ENCODE measurements at places on chromosomes 4 and X.
A peak's percentile ranks its signal among the peaks of the same experiment; 100 is the strongest.

DNA sequence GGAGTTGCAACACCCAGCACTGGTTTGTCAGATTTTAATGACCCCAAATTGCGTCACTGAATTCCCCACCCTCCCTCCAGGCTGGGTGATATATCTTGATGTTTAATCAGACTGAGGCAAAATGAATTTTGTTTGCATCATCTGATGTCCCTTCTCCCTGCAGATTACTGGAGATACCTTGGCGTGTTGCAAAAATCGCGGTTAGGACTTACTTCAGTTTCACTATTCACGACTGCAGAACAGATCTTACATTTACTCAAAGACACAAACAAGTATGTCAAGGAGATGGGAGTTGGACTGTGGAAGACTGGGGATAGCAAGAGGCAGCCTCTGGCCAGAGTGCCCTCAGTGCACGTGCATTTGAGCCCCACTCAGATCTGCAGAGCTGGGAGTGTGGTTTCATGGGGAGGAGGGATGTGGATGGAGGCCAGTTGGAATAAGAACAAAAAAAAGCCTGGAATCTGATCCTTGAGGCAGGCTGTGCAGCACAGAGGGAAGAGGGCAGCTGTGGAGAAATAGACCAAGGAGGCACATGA, 92.2 kb upstream of the MTM1 start:
- no peaks in the 10 kb centered on the region for H3K4me1 ChIP-seq
- no peak overlapping the region for H3K4me3 ChIP-seq
- H3K27me3 ChIP-seq = no peaks in the 10 kb centered on the region
- no peak overlapping the region for H3K27ac ChIP-seq
- no peaks in the 10 kb centered on the region for H3K36me3 ChIP-seq

DNA sequence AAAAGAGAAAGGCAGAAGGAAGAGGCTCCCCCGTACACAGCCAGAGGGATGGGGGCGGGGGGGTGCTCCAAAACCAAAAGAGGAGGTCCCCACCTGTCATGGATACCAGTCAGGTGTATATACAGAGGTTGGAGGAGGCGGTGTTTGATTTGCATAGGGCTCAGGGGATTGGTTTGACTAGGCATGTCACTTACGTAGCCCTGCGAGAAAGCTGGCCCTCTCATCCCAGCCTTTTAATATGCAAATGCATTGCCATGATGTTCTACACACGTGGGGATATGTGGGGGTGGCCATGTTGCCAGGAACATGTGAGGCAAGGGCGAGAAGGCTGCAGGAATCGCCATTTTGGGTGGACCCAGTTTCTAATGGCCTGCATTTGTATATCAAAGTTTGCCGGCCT, 38.6 kb downstream of the TMEM150C start:
- no peak overlapping the region for H3K4me3 ChIP-seq
- H3K27ac ChIP-seq = no peak overlapping the region
- peaks cover 12% of the 10 kb centered on the region for H3K4me1 ChIP-seq
- no peaks in the 10 kb centered on the region for H3K27me3 ChIP-seq

GRCh38 chr4:152938237-152938947, 2.3 kb downstream of the FHDC1 start:
- no peak for DNase-seq
- peak overlapping the region; percentile 79 for H3K4me3 ChIP-seq
- no peak overlapping the region for H3K27ac ChIP-seq

DNA sequence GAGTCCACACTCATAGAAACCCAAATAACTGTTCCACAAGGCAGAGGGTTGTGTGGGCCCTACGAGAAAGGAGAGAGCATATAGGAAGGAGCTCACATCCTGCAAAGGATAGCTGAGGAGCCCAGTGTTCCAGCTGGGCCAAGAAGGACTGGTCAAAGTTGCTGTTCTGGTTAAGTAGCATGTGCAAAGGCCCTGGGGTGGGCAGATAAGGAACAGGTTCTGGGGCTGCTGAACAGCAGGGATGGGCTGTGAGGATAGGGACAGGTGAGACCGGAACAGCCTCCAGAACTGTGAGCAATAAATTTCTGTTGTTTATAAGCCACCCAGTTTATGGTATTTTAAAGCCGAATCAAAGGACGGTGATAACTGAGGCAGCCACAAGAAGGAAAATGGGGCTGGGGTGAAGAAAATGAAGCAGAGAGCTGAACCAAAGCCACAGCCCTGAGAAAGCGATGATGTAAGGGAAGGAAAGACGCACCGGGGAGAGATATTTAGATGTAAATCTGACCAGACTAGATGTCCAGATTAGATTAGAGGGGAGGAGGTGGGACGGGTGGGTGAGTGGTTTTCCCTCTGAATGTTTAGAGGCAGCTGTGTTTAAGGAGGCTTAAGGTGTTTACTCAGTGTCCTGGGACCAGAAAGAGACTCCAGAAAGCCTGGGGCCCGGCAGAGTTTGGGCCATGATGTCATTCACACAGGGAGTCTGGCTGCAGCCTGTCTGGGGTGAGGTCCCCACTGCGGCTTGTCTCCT, 180.8 kb upstream of the BCOR start:
- no peaks in the 10 kb centered on the region for H3K36me3 ChIP-seq
- no peak overlapping the region for H3K4me3 ChIP-seq
- H3K27ac ChIP-seq = no peak overlapping the region

GRCh38 chr4:1596393-1596792, 87.7 kb downstream of the FAM53A start:
- no peaks in the 10 kb centered on the region for H3K27me3 ChIP-seq
- DNase-seq = no peak
- no peak overlapping the region for H3K4me3 ChIP-seq

DNA sequence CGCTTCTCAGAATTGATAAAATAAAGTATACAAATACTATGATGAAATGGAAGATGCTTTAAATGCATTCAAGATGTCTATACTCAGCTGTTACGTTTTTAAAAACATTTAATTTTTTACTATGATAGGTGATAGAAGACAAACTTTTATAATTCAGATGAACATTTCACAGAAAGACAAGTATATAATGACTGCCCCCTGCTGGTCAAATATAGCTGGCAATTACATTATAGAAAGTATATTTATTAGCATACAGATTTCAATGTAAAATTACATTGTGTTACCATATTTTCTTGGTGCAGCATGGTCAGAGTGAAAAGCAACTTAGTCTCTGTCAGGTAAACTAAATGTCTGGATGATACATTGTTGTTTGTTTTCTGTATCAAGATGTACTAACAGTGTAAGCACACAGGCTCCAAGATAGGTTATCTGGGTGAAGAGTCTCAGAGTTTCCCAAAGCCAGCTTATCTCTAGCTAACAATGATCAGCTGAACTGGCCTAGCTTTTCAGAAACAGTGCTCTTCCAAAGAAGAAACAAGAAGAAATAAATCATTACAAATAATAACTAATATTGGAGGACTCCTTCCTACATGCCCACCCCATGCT, 54.1 kb downstream of the SRPX start:
- H3K27ac ChIP-seq = no peak overlapping the region

- no peaks in the 10 kb centered on the region for H3K36me3 ChIP-seq
- H3K4me1 ChIP-seq = peaks cover 22% of the 10 kb centered on the region
- no peaks in the 10 kb centered on the region for H3K27me3 ChIP-seq
- DNase-seq = no peak
- H3K4me3 ChIP-seq = no peak overlapping the region
Observed at GRCh38 chr4:84413976-84414375, 85.1 kb downstream of the NKX6-1 start.

- H3K27me3 ChIP-seq = no peaks in the 10 kb centered on the region
- no peak overlapping the region for H3K27ac ChIP-seq
- peak; percentile 1 for DNase-seq
- H3K4me1 ChIP-seq = peaks cover 18% of the 10 kb centered on the region
- H3K4me3 ChIP-seq = no peak overlapping the region
Observed at GRCh38 chr4:623914-624566, 1.3 kb upstream of the PDE6B start.

DNA sequence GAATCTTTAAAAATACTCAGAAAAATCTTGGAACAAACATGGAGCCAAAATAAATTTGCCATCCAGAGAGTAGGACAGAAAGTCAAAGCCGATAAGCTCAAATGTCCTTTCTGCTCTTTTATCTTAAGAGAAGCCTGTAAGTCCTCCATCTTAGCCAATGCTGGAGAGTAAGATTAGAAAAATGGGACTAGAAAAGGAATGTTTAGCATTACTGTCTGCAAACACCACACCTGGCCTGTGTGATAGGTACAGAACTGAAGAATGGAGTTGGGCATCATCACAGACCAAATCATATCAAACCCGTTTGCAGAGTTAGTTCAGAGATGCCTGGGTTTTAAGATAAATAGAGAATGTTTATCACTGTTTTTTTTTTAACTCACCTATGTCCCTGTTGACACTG, 10.5 kb upstream of the SLC39A8 start:
- H3K36me3 ChIP-seq = no peaks in the 10 kb centered on the region
- no peak overlapping the region for H3K27ac ChIP-seq

DNA sequence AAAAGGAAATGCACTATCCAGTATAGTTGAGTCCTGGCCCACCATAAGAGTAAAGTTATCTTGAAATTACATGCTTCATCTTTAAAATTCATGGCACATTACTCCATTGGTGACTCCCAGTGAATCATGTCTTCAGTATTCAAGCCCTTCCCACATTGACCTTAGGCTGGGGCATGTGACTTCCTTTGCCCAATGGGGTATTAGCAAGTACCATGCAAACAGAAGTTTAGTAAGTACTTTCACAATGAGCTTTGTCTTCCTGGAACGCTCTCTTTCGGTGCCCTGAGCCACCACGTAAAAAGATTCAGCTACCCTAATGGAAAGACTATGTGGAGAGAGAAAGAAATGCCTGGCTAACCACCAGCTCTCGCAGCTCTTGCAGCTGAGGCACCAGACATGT, 235.4 kb downstream of the HNRNPD start:
- no peaks in the 10 kb centered on the region for H3K27me3 ChIP-seq
- H3K4me3 ChIP-seq = no peak overlapping the region
- H3K4me1 ChIP-seq = no peaks in the 10 kb centered on the region

DNA sequence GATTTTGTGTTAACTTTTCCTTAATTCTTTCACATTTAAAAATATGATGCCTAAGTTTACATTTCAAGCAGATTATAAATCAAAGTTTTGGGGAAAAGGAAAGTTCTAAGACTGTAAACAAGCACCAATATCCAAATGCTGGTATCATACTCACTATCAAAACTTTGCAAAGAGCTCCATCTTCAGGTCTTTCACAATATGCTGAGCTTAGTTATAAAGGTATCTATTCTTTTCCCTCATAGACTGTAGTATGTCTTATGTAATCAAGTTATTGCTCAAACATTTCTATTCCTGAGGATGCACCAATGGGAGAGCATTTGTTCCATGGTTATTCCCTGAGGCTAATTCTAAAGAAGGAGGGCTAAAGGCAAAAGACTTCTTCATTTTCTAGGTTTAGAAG, 207.9 kb upstream of the FAM241A start:
- H3K27me3 ChIP-seq = no peaks in the 10 kb centered on the region
- no peak overlapping the region for H3K4me3 ChIP-seq
- DNase-seq = peak; percentile 13
- H3K27ac ChIP-seq = no peak overlapping the region
- H3K4me1 ChIP-seq = peaks cover 12% of the 10 kb centered on the region
- H3K36me3 ChIP-seq = no peaks in the 10 kb centered on the region

- no peaks in the 10 kb centered on the region for H3K27me3 ChIP-seq
- H3K4me1 ChIP-seq = no peaks in the 10 kb centered on the region
- H3K4me3 ChIP-seq = no peak overlapping the region
Observed at GRCh38 chr4:99390055-99390454, 37.5 kb upstream of the ADH1C start.

DNA sequence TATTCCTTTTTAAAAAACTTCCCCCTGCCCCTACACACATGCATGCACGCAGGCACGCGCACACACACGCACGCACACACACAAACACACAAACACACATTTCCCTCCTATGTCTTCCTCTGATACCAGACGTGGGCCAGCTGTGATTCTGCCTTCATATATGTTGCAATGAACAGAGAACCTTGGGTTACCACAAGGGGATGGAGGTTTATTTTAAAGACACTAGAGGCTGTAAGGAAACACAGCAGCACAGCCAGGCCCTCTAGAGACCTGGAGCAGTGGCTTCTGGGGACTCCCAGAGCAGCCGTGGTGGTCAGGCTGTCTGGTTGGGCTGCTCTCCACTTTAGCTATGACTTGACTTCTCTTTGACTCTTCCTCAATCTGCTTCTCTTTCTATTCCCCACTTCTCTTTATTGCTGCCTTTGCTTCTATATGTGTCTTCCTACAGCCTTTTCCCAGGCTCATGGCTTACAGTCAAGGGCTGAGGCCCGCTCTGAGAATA, 3.2 kb upstream of the TLR10 start:
- H3K4me3 ChIP-seq = no peak overlapping the region
- H3K27me3 ChIP-seq = no peaks in the 10 kb centered on the region
- no peak for DNase-seq
- no peaks in the 10 kb centered on the region for H3K36me3 ChIP-seq
- no peak overlapping the region for H3K27ac ChIP-seq
- no peaks in the 10 kb centered on the region for H3K4me1 ChIP-seq
